ENCODE measurements at places on chromosomes 2 and 18.

DNA sequence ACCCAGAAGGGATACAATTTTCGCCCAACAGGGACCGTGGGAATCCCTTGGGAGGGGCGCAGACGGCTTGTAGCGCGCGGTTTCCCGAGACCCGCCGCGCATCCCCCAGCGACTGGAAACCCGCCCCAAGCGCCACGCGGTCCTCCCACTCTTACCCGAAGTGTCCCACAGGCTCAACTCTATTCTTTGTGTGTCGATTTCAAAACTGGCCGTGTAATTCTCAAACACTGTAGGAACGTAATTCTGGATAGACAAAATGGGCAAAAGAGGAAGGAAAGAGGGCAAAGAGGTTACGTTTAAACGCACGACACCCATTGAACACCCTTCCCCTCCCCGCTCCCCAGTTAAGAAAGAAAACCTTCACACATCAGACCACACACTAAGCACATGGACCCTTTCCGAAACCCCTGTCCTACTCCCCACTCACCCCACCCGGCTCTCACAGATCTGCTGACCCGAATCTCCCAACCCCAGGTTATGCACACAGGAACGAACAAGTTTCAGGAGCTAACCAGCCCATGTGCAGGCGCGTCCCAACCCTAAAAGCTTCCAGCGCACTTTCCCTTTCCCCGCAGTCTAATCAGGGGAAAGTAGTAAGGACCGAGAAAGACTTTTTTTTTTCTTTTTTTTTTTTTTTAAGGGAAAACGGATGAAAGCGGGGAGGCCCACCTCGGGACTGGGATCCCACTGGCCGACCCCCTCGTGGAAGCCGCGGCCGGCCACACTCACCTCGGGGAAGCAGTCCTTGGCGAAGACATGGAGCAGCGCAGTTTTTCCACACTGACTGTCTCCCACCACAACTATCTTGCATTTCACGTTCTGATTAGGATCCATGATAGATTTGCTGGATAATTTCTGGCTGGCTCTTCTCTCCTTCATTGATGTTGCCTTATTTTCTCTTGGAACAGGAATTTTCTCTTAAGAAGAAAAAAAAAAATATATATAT lies 655 bp downstream of the RND3 start:
- no peak for DNase-seq

DNA sequence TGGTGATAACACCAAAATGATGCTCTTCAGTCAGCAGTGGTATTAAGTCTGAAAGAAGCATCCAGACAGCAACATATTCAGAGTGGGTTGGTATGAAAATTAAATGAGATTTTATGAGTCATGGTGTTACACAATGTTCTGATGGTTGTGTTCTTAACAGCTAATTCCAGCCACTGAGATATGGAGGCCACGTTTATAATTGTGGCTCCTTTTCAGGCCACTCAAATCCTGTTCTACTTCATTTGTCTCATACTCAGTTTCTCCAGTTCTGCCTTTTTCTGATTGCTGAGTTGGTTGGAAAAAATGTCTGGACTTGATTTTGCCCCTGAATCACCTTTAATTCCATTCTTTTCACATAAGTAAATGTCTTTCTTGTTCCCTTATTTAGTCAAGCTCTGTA lies 162.7 kb upstream of the COL3A1 start:
- DNase-seq = peak; percentile 76

DNA sequence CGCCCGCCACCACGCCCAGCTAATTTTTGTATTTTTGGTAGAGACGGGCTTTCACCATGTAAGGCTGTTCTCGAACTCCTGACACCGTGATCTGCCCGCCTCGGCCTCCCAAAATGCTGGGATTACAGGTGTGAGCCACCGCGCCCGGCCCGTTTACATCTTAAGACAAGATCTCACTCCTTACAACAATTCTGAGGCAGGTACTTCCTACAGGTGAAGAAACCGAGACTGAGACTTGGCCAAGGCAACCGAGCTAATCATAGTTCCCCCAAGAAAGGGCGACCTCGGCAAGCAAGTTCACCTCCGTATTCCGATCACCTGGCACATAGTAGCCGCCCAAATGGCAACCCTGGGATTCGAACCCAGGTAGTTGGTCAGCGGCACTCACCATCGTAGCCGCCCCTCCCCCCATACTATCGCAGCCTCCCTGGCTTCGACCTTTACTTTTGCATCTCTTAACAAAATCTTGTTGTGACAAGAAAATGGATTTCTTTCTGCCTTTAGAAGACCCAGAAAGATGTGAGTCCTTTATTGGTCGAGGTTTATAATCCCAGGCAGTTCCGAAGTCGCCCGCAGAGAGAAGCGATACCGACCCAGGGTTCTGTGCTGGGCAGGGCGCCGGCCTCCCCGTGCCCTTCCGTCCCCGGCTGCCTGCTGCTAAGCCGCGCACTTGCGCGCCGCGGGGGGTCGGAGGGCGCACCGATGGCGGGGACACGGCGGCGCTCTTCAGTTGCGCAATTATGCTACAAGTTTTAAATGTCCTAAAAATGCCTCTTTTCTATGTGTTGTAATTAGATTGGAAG lies 1.1 kb upstream of the FZD5 start:
- DNase-seq = peak; percentile 40

DNA sequence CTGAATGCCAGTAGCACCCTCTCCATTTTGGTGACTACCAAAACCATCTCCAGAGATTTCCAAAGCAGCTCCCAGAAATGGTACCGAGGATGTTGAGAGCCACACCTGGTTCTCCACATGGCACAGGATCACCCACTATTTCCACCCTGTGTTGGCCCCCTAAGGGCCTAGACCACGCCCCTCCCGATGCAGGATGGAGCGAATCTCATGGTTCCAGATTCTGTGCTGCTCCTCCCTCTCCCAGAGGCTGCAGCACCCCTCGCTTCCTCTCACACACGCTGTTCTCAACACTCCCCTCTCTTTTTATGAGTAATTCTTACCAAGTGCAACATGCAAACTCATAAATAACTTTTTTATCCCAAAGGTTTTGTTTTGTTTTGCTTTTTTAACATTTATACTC lies 571.5 kb downstream of the STK39 start:
- no peak for DNase-seq

GRCh38 chr2:236262238-236262637 lies 2.0 kb downstream of the ASB18 start:
- DNase-seq = no peak

GRCh38 chr2:48434101-48434500 lies 95.9 kb upstream of the STON1 start:
- DNase-seq = no peak

- no peak for DNase-seq
Measured at GRCh38 chr2:119645173-119645855, 33.7 kb upstream of the TMEM177 start.

DNA sequence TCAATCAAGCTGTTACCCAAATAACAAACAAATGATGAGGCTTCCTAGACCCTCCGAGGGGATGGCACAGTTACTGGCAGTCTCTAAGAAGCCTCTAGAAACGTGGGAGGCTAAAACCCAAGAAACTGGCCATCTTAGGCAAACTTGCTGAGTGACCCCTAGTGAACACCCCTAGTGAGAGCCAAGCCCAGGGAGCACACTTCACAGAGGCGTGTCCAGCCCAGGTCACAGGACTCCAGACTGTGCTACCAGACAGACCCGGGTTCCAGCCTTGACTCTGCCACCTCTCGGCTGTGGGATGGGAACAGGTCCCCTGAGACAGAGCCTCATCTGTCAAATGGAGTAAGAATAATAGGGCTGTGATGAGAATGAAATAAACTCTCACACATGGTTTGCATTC lies 83.5 kb upstream of the ASAP2 start:
- DNase-seq = no peak

- peak; percentile 53 for DNase-seq
Measured at GRCh38 chr2:10329880-10330699, 27.4 kb downstream of the HPCAL1 start.

GRCh38 chr2:225668606-225669266 lies 269.2 kb downstream of the NYAP2 start:
- DNase-seq = peak; percentile 72

- peak; percentile 25 for DNase-seq
Measured at GRCh38 chr18:68314403-68314802, 400.5 kb downstream of the TMX3 start.

GRCh38 chr2:69086466-69086865 lies 73.5 kb downstream of the ANTXR1 start:
- DNase-seq = peak; percentile 61

- no peak for DNase-seq
Measured at GRCh38 chr2:165017966-165018596, 62.8 kb upstream of the SLC38A11 start.

GRCh38 chr2:210366675-210367080 lies 51.7 kb upstream of the MYL1 start:
- no peak for DNase-seq

DNA sequence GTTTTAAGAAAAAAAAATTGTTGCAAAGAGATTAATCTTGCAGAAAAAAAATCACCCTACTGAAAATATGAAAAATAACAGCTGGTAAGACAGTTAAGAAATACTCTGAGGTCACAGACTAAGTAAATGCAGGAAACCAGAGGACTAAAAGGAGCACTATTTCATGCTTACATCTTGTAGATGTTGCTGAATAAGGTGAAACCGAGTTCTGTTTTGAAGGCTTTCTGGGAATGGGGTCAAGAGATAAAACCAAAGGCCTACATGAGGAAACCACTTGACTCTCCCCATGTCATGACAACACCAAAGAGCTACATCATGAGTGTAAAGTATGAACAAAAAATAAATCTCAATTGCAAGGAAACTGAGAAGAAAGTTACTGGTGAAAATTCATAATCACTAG lies 197.6 kb downstream of the LRP1B start:
- no peak for DNase-seq

GRCh38 chr2:230172852-230173251 lies 46.9 kb downstream of the SP110 start:
- DNase-seq = no peak
